ENCODE measurements at places on chromosomes 6 and 20. TPM values are rescaled to one million over a fixed set of nuclear protein-coding genes. Genes with fewer than 3 reads are reported as not detected.

The TOX2 gene
- 0.31 TPM for total RNA-seq

The CTAGE9 gene
- total RNA-seq, result not detected

The RPL10A gene
- total RNA-seq, result 1,537 TPM

The OTOR gene
- total RNA-seq, result 0.47 TPM

The BMP5 gene
- total RNA-seq, result 4.4 TPM

The MYBL2 gene
- total RNA-seq, result 0.47 TPM

The FAM162B gene
- 2.8 TPM for total RNA-seq

The AMD1 gene
- total RNA-seq, result 118 TPM

The RAET1G gene
- total RNA-seq, result not detected

The SCRT2 gene
- total RNA-seq, result 2.0 TPM

The CCN6 gene
- total RNA-seq, result not detected

The CRISP2 gene
- not detected for total RNA-seq

The TNXB gene
- 2.5 TPM for total RNA-seq

The CALHM6 gene
- total RNA-seq, result 2.7 TPM

The MTHFD1L gene
- 18.4 TPM for total RNA-seq

The KHDC1 gene
- total RNA-seq, result 4.1 TPM

The IMPG1 gene
- not detected for total RNA-seq
